ENCODE measurements at places on chromosomes 13 and 19.

GRCh38 chr19:33348301-33349010, 25.1 kb upstream of the CEBPG start:
- DNase-seq = no peak

DNA sequence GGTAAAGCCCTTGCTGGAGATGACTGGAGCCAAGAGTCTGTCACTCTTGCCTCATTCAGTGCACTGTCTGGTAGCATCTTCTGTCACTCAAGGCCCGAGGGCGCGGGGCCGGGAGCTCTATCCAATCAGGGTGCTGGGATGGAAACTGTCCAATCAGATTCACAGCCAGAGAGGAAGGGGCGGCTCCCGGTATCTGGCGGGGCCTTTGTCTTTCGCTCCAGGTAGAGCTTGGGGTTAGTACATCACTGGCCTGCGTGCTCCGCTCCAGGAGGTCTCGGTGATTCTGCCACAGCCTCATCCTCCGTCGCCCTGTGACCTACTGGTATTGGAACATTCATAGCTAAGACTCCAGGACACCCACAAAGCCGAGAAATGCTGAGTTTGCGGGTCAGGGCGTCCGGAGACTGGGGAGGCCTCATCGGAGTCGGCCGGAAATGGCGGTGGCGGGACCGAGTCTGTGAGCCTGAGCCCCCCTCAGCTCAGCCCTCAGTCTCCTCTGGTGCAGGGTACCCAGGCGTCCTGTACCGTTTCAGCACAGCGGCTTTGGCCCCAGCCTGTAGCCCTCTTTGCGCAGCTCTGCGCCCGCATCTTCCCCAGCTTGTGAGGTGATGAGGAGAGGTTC, 20.6 kb upstream of the ZNF430 start:
- peak; percentile 8 for DNase-seq

DNA sequence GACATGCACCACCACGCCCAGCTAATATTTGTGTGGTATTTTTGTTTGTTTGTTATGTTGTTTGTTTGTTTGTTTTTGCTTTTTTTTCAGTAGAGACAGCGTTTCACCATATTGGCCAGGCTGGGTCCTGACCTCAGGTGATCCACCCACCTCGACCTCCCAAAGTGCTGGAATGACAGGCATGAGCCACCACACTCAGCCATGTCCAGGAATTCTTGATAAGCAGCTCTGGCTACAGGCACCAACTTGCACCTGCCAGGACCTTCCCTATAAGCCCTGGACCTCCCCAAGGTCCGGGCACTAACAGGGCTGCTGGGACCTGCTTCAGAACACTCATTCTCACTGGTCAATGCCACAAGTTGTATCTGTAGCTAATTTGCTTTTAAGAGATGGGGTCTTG, 48.7 kb downstream of the TINCR start:
- no peak for DNase-seq

DNA sequence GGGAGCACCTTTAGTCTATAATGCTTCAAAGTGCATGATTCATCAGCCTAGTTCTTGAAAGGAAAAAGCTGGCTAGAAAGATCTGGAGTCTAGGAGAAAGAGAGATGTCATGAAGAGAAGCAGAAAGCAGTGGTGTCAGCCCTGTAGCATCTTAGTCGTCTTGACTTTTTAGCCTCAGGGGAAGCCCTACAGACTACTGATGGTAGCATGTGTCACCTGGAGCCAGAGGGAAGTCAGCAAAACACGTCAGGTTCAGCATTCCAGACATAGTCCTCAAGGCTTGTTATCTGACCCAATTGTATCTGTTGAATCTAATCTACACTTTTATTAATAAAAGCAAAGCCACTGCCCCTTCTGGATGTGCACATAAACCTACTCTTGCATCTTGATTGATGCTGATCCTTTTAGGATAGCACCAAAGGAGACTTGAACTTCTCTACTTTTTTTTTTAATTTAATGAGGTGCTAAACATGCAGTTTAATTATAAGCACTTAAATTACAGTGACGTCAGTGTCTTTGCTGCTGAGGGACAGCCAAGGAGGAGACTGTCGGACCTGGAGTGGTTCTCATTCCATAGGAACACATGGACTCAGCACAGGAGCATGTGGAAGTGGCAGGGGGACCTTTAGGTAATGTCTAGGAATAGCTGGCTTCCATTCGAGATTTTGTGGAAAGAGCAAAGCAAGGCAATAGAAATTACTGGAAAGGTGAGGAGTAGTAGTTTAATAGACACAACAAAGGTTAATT, 525.5 kb upstream of the SGCG start:
- DNase-seq = no peak

GRCh38 chr19:45403272-45403671, 1.6 kb downstream of the PPP1R13L start:
- DNase-seq = no peak

DNA sequence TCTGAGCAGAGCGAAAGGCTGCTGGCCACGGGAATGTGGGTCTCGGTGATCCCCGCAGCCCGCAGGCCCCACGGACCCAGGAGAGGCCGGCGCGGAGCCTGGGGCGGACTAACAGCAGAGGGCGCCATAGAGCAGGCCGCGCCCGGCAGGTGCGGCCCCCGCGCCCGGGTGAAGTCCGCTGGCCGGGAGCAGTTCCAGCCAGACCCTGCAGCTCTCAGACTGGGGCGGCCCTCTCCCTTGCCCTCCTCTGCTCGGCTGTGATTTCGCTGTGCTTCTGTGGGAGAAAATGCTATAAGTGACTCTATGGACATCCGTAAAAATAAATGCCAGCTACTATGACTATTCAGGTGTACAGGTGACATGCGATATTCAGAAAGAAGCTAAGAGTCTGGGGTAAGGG, 37.7 kb downstream of the GSX1 start:
- no peak for DNase-seq

DNA sequence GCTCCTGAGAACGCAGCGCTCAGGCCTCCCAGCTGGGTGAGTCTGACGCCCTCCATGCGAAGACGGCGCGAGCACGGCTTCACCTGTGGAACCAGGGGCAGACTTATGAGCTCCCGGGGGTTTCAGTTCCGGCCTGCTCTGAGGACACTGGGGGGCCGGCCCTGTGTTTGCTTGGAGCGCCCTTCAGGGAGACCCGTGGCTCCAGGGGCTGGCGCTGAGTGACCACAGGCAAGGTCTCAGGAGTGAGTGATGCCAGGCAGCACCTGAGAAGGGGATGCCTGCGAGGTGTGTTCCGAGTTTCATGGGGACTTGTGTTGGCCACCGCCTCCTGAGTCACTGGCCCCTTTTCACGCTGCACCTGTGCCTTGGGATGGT, 4.5 kb downstream of the MCF2L start:
- no peak for DNase-seq

- DNase-seq = no peak
Observed at GRCh38 chr13:46101484-46102254, 3.2 kb downstream of the CPB2 start.

GRCh38 chr13:93450191-93450621, 223.6 kb downstream of the GPC6 start:
- no peak for DNase-seq

GRCh38 chr13:21625366-21625765, 21.4 kb upstream of the MICU2 start:
- no peak for DNase-seq

- no peak for DNase-seq
Observed at GRCh38 chr19:55353803-55354697, 469 bp downstream of the COX6B2 start.

GRCh38 chr19:55384131-55384919, at the start of gene TMEM238:
TMEM238 (minus strand) TSS chr19:55384292; CDS start chr19:55384259, 33 bp downstream.
- no peak for DNase-seq
